ENCODE measurements at places on chromosomes 2 and 18. TPM values are rescaled to one million over a fixed set of nuclear protein-coding genes. Genes with fewer than 3 reads are reported as not detected.
A peak's percentile ranks its signal among the peaks of the same experiment; 100 is the strongest.

The MOCOS gene
- 3.3 TPM for total RNA-seq

The SKA1 gene
- total RNA-seq: 21.8 TPM

The DYNAP gene
- total RNA-seq: not detected

The SIX3 gene
- total RNA-seq: not detected

GRCh38 chr18:76425146-76426131, 69.6 kb downstream of the ZNF516 start:
- no peak for DNase-seq

DNA sequence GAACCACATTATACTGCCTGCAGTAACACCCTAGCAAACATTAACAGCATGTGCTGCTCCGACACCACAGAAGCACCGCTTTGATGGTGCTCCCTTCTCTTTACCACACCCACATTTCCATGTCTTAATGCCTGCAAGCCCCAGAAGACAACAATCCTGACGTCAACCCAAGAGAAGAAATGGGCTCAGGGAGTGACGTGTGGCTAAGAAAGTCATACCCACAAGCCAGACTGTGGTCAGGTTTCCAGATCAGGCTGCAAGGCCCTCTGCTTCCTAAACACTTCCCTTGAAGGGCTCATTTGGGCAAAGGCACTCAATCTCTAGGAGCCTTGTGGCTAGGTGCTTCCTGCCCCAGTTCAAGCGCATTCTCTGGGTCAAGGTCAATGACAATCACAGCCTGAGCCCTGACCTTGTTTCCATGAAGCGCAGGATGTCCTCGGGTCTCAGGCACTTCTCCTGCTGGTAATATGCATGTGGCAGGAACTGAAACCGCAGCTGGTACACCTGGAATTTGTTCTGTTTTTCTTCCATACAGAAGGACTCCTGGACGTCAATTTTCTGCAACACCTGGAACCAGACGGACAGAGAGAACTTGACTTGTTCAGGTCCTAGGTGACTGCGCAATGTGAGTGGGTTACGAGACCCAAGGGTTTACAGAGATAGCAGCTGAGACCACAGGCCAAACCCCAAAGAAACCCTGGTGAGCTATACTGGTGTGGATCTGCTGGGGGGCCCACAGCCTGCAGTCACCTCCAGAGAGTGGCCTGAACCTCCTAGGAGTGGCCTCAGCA, 67.2 kb downstream of the POLR1A start:
- peak; percentile 37 for DNase-seq

DNA sequence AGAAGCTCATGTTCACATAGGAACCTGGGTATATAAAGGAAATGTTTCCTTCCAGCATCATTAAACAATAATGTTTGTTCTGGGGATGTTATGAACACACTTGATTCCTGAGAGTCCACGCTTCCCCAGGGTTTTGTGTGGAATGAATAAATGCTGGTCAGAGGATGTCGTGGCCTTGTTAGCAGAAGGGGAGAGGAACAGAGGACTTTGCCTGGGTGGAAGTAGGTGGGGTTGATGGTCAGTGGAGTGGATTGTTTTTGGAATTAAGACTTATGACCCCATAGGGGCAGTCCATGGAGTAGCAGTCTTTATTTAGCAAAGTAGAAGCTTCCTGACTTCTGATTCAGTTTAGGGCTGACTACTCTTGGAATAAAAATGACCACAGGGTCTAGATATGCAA, 139.6 kb downstream of the MYO1B start:
- DNase-seq: no peak

- DNase-seq: peak; percentile 69
These were observed 8.5 kb downstream of the RAB17 start for GRCh38 chr2:237581751-237582746.

GRCh38 chr18:13220361-13220991, 1.9 kb downstream of the LDLRAD4 start:
- DNase-seq: no peak

DNA sequence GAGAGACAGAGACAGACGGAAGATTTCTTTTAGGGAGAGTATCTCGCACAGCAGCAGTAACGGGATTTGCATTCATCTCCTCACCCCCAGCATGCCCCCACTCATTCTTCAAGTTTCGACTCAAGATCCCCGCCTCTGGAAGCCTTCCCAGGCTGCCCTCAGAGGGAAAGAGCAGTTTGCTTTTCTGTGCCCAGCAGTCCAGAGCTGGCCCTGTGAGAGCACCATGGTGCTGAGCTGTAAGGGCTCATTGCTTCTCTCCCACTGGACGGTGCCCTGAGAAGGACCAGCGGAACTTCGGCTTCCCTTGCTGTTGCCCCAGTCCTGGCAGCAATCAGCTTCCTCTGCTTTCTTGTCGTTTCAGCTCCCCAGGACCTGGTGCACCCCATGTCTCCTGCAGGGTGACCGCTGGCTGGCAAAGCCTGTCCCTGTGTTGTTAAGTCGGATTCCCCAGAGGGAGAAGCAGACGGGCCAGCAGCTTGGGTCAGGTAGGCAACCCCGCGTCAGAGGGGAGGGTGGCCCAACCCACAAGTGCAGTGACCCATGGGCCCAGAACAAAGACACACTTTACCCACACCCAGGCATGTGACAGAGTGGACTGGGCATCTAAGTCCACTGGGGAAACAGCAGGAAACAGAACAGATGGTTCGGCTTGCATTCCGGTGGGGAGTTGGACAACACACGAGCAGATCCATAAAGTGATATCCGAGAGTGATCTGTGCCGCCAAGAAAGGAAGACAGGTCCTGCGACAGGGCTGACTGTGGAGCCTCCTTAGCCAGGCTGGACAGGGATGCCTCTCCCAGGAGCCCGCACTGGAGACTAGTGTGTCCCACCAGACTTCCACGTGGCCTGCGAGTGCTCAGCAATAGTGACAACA, 36.6 kb downstream of the TMEM177 start:
- no peak for DNase-seq

GRCh38 chr2:78439122-78439521, 586.4 kb upstream of the REG3G start:
- no peak for DNase-seq

GRCh38 chr2:173654161-173654895, 299.7 kb downstream of the CDCA7 start:
- DNase-seq: no peak
